ENCODE measurements at places on chromosomes 7 and 10. TPM values are rescaled to one million over a fixed set of nuclear protein-coding genes. Genes with fewer than 3 reads are reported as not detected.
A peak's percentile ranks its signal among the peaks of the same experiment; 100 is the strongest.

- no peak overlapping the region for H3K4me3 ChIP-seq
- DNase-seq: no peak
- H3K27me3 ChIP-seq: no peaks in the 10 kb centered on the region
- H3K27ac ChIP-seq: no peak overlapping the region
- H3K36me3 ChIP-seq: no peaks in the 10 kb centered on the region
Observed at GRCh38 chr7:26609532-26609931, 254.9 kb downstream of the SKAP2 start.

DNA sequence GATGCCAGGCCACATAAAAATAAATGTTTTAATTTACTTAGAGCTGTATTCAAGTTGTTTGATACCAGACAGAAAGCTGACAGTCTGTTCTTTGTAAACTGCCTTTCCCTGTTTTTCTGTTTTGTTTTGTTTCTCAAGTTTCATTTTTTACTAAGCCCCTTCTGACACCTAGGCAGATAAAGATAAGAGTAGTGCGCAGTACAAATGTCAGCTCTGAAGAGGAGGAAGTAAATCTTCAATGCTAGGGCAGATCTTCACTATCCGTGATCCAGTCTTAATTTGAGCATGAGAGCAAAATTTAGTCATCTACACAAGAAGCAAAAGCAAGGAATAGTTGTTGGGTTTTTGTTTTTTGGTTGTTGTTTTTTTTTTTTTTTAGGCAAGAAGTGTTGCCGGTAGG is 27.3 kb downstream of the MTURN start:
- no peak for DNase-seq
- H3K4me1 ChIP-seq: peaks cover 68% of the 10 kb centered on the region
- H3K36me3 ChIP-seq: no peaks in the 10 kb centered on the region
- peak overlapping the region; percentile 61 for H3K27ac ChIP-seq
- H3K4me3 ChIP-seq: no peak overlapping the region
- no peaks in the 10 kb centered on the region for H3K27me3 ChIP-seq

DNA sequence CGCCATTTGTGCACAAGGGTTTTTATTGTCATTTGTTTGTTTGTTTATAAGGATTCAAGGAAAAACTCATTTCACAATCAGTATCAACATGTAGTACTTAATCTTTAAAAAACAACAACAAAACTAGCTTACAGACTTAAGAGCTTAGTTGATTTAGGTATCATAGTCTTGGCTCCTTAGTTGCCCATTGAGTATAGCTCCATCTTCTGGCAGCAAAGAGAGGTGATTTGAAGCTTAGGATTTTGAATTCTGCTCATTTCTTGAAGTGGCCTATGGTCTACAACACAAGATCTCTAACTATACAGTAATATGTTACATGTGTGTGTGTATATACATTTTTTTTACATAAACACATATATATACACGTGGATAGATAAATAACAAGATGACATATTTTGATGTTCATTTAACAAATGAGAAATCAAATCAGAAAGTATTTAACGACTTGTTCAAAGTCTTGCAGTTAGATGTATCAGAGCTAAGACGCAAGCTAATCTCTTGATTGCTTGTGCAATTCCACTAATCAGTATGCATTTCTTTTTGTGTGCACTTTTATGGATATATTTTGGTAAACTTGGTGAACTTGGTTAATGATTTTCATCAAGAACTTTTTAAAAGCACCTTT is 307.3 kb downstream of the CAMK1D start:
- H3K27ac ChIP-seq: no peak overlapping the region
- no peak for DNase-seq
- H3K4me3 ChIP-seq: no peak overlapping the region
- no peaks in the 10 kb centered on the region for H3K36me3 ChIP-seq
- no peaks in the 10 kb centered on the region for H3K27me3 ChIP-seq

DNA sequence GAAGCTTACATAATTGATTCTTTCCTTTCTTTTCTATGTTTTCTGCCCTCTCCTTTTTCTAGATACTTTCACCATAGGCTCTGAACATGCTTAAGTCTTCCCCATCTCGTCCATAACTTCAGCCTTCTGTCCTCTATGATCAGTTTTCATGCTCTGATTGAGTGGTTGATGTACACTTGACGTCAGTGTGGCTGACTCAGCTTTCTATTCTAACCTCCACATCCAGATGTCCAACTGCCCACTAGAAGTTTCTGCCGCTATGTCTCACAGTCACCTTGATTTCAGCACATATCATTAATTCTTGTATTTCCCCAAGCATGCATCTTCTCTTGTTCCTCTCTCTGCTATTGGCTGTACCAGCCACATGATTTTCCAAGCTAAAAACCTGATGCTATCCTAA is 15.0 kb downstream of the CDK14 start:
- H3K4me3 ChIP-seq: no peak overlapping the region
- H3K27ac ChIP-seq: no peak overlapping the region
- H3K4me1 ChIP-seq: peaks cover 15% of the 10 kb centered on the region

Gene ATOH7
- not detected for total RNA-seq

- DNase-seq: no peak
- peak overlapping the region; percentile 89 for H3K4me3 ChIP-seq
- no peaks in the 10 kb centered on the region for H3K36me3 ChIP-seq
- no peaks in the 10 kb centered on the region for H3K27me3 ChIP-seq
- peak overlapping the region; percentile 90 for H3K27ac ChIP-seq
Observed at GRCh38 chr7:16646472-16647072, 591 bp downstream of the BZW2 start.

GRCh38 chr10:62109587-62110293 is 158.9 kb downstream of the RTKN2 start:
- no peak overlapping the region for H3K4me3 ChIP-seq
- H3K4me1 ChIP-seq: peaks cover 28% of the 10 kb centered on the region
